Fibroblast of skin of right biceps (primary cell): ENCODE measurements at places on chromosomes 4 and X.

- DNase-seq = peak; percentile 56
Measured at GRCh38 chr4:158182736-158183135, 9.9 kb upstream of the GASK1B start.

DNA sequence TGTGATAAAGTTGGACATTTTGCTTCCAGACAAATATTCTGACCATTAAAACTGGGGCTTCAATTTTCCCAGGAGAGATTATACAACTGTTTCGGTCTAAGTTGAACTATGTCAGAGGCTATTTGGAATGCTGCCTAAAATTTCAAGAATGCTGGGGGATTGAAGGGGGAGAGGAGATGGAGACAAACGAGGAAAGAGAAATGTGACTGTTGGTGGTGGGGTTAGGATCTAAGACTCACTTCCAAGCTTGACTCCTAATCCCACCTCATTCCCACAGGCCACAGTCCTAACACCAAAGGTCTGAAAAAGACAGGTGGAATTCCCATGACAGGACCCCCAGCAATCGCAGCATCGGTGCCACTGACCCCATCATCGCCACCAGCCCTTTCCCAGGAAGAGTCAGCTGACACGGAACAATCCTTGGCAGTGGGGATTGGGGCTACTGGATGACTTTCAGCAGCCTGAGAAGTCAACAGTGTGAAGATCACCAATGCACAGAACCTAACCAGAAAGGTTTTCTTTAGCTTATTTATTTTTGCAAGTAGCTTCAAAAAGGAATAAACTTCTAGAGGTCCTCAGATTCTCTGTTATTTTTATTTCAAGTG, 74.0 kb upstream of the PRSS48 start:
- DNase-seq = peak; percentile 74

DNA sequence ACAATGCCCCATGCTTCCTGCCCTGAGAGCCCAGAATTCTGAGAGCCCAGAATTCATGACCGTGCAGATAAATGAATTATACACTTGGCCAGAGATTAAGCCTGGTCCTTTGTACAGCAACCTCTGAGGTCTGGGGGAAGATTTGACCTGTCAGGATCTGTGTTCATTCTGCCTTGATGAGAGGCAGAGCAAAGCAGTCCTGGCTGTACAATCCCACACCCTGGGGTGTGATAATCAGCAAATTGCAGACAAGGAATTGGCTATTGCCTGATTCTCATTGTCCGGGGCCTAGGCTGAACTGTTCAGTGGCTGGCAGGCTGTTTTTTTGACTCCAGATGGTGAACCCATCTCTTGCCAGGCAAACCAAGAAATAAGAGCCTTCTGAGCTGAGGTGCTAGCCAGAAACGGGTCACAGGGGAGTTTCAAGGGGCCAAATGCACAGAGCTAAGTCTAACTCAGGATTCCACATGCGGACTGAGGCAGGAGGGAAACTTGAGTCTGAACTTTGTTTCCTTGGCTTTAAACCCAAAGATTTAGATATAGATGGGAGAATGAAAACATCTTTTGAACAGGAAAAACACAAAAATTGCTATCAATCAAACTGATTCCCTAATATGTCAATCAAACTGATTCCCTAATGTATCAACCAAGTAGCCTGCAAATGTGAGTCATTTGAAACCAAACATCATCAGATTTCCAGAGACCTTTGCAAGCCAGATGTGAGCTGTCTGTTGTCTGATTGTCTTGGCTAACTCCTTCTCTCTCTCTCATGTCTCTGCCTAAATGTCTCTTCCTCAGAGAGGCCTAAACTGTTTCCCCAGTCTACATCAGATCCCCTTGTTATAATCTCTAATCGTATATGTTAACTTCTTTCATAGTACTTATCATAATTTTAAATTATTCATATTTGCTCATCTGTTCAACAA, 159.3 kb downstream of the ATG4A start:
- no peak for DNase-seq

DNA sequence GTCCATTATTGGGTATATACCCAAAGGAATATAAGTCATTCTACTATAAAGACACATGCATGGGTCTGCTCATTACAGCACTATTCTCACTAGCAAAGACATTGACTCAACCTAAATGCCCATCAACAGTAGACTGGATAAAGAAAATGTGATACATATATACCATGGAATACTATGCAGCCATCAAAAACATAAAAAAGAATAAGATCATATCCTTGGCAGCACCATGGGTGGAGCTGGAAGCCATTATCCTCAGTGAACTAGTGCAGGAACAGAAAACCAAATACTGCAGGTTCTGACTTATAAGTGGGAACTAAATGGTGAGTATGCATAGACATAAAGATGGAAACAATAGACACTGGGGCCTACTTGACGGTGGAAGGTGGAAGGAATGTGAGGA, 2.3 kb upstream of the APOOL start:
- no peak for DNase-seq

DNA sequence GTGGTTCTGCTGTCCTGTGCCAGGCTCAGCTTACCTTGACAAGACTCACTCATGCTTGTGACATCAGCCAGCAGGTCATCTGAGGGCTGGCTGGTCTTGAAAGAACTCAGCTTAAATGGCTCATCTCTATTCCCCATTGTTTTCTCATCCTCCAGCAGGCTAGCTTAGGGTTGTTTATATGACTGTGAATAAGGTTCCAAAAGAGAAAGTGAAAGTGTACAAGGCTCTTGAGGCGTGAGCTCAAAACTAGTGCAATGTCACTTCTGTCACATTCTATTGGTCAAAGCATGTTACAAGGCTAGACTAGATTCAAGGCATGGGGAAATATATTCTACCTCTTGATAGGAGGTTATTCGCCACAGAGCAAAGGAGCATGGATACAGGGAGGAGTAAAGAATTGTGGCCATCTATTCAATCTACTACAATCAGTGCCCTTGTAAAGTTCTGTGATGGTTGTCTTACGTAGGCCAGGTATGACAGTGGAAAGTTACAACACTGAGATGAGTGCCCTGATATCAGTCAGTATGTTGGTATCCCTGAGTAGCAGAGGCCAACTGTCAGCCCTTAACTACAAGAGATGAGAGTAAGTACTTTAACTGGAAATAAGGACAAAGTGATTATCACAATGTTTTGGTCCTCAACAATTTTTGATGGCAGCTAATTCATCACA, 19.8 kb upstream of the TMLHE start:
- no peak for DNase-seq

- DNase-seq = peak; percentile 53
Measured at GRCh38 chr4:121070696-121071639, 1.4 kb downstream of the NDNF start.

- DNase-seq = no peak
Measured at GRCh38 chr4:120132935-120133334, 66.3 kb upstream of the MAD2L1 start.

- DNase-seq = no peak
Measured at GRCh38 chrX:16842684-16843083, 27.5 kb downstream of the RBBP7 start.
